DMS79 treated with DMSO at 0.1 percent for 48 hours (cell line): ENCODE measurements at places on chromosomes 6 and 20.

DNA sequence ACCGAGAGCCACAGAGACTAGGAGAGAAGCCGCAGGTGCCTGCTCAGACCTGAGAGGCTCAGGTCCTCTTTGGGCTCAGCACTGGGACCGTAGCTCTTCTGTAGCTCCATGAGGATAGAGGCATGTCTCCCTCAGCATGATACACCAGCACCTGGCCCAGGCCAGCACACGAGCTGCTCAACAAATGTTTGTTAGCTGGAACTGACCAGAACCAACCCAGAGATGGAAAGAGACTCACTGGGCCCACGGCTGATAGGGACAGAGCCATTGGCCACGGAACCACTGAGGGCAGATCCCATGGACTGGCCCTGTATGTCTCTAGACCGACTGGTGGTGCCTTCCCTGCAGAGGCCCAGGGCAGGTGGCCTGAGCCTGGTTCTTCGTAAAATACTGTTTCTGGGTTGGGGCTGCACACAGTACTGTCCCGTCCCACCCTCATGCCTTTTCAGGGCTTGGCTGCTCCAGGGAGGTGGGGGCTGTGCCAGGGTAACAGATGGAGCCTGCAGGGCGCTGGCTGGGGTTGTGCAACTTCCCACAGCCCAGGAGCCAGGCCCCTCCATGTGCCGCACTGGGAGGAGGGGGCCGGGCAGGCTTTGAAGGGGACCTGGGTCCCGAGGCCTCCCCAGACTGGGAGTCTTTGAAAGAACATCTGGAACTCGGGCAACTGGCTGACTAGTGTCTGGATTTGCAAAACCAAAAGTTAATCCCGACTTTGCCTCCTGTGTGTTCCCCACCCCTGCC lies 5.2 kb downstream of the C20orf204 start:
- DNase-seq = no peak

GRCh38 chr6:11615214-11615602 lies 77.7 kb downstream of the TMEM170B start:
- no peak for DNase-seq

DNA sequence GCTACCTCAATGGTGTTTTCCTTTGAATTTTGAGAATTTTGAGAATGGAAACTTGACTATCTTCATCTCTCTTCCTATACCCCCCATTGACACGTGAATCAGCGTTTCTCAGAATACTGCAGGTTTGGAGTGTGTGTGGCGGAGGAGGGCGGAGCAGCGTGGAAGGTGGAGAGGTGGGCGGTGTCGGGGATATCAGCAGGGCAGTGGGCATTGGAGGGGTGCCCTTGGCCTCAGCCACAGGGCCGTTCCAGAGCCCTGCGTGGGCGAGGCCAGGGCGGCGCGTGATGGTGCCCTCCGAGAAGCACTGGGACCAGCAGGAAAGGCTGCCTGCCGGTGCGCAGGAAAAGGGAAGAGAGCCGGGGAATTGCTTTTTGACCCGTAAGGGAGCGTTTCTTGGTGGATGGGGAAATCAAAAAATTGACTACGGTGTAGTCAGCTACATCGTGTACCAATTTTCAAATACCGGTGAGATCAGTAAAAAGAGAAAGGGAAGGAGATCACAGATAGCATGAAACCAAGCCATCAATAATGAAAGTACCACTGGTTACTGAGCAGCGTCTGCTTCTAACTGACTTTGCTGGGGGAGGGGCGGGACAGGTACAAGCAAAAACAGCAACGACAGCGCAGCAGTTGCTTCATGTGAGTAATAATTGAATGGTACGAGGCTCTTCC lies 82.7 kb upstream of the DUSP22 start:
- DNase-seq = no peak

DNA sequence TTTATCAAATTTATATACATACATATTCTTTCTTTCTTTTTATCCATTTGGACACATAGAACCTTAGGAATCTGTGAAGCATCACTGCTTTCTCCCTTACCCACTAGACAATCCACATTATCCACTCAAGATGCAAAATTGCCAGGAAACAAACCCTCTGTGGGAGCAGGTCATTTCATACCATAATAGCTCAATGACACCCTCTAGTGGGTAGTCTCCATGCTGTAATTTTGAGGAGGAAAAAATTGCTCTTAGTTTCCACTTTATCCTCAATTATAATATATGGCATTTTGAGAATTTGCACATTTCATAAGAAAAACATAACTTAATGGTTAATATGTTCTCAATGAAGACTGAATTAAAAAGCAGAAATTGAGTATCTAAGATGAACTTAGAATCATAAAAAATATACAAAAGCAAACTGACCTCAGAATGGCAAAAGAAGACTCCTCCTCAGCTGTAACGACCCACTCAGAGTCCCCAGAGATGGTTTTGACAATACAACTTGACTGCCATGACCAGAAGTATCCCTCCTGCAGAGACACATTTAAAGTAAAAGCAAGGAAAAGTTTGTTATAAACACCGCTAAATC lies 164.1 kb downstream of the FRK start:
- DNase-seq = no peak

GRCh38 chr6:104484626-104485025 lies 375.1 kb downstream of the HACE1 start:
- DNase-seq = no peak

DNA sequence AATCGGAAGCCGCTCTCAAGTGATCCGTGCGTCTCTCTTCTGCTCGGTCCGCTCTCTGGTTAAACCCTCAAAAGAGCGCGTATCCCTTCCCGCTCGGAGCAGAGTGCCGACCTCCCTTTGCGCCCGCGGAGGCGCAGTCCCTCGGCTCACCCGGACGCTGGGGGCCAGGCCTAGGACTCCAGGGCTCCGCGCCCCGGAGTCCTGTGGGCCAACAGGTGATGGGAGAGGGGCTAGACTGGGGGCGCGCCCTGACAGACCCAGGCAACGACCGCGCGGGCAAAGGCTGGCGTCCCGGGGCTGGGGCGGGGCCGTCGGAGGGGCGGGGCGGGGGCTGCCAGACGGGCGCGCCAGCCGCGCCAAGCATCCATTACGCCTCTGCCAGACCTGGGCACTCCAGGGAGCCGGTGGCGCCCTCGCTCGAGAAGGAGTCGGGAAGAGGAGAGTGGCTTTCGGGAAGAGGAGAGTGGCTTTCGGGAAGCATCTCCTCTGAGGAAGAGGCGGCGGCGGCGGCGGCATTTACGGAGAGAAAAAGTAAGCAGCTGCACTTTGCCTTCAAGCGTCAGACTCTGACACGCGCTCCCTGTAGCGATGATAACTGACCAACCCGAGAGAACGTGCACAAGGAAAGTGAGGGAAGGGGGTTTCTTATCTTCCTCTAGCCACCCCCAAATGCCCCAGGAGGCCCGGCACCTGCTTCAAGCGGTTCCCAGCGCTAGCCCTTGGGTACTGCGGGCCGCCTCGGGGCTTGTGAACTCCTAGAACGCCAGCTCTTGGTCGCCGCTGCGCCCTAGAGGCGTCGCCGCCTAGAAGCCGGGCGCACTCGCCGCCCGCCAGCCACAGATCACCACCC lies 2.6 kb downstream of the EPHA7 start:
- peak; percentile 59 for DNase-seq

GRCh38 chr20:35192118-35192872 lies 20.4 kb downstream of the PROCR start:
- no peak for DNase-seq

GRCh38 chr6:163643866-163644265 lies 229.3 kb downstream of the QKI start:
- DNase-seq = no peak

- no peak for DNase-seq
Observed at GRCh38 chr6:156379392-156380289, 397.5 kb upstream of the ARID1B start.

- no peak for DNase-seq
Observed at GRCh38 chr20:7657569-7657968, 282.7 kb downstream of the HAO1 start.

- no peak for DNase-seq
Observed at GRCh38 chr6:44470746-44471145, 83.2 kb downstream of the CDC5L start.

DNA sequence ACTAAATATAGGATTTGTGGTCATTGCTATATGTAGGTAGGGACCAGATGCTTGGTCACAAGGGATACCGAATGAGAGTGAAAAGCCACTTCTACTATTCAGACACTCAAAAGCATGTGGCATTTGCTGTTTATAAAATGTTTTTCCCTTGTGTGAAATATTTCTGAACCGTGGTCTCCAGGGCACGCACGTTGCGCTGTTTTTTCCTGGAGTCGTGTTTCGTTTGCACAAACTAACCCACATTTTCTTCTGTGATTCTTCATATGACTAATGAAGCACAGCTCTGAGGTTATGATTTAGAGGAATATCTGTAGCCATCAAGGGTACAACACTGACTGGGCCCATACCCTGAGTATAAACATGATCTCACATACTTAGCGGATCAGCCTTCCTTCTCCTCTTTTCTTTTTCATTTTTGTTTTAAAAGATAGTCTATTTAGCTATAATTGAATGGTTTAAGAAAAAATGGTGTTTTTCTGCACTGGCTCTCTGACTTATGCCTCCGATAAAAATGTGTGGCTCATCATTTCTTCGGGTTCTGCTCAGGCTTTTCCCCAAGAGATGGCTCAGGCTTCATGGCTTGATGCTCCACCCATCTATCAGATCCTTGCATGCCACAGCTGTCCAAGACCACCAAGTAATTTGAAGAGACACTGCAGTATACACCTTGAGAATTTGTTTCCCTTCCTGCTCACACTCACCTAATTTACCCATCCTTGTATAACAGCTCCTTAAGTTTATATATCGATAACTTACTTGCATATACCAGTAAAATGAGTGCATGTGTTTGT lies 59.9 kb upstream of the HBS1L start:
- DNase-seq = no peak

GRCh38 chr6:69958978-69959377 lies 92.6 kb downstream of the COL19A1 start:
- no peak for DNase-seq

DNA sequence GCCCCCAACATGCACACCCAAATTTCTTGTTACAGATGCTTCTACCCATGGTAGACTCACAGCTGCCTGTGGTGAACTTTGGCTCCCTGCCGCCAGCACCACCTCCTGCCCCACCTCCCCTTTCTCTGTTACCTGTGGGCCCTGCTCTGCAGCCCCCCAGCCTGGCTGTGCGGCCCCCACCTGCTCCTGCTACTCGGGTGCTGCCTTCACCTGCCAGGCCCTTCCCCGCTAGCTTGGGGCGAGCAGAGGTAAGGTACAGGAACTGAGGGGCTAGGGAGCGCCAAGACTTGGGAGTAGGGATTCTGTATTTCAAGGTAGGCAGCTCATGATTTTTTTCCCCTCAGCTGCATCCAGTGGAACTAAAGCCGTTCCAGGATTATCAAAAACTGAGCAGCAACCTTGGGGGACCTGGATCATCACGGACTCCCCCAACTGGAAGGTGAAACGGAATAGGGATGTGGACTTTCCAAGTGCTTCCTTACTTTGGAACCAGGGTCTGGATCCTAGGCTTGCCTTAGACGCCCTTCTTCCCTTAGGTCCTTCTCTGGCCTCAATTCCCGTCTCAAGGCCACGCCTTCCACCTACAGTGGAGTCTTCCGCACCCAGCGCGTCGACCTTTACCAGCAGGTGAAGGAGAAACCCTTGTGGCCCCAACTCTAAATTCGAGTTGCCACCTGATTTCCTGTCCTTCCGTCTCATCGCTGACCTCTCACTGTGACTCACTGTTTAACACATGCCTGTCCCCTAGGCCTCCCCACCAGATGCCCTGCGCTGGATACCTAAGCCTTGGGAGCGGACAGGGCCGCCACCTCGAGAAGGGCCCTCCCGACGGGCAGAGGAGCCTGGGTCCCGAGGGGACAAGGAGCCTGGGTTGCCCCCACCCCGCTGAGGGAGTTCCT lies 15.5 kb downstream of the BAG6 start:
- DNase-seq = no peak
